ENCODE measurements at places on chromosomes 4 and X.

GRCh38 chr4:184389978-184390900 is 84.1 kb downstream of the IRF2 start:
- no peak for DNase-seq

- DNase-seq: no peak
These were observed 66.9 kb upstream of the WDR17 start for GRCh38 chr4:175998782-175999181.

DNA sequence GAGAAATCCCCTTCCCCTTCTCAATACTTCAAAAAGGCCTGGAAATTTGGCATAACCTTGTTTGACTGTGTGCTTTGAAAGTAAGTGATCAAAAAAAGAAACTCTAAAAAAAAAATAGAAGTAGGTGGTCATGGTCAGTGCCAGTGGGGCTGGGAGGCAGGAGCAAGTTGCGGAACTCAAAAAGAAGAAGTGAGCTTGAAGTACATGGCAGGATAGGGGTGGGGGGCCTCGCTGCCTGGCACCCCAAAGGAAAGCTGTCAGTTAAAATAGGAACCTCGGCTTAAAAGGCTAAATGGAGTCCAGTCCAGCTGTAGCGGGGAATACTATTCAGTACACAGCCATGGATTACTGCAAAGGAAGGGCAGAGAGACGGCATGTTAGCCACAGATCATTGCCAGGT is 12.2 kb upstream of the NKRF start:
- DNase-seq: no peak

- DNase-seq: no peak
These were observed 215.5 kb upstream of the VEGFC start for GRCh38 chr4:177008071-177008835.

DNA sequence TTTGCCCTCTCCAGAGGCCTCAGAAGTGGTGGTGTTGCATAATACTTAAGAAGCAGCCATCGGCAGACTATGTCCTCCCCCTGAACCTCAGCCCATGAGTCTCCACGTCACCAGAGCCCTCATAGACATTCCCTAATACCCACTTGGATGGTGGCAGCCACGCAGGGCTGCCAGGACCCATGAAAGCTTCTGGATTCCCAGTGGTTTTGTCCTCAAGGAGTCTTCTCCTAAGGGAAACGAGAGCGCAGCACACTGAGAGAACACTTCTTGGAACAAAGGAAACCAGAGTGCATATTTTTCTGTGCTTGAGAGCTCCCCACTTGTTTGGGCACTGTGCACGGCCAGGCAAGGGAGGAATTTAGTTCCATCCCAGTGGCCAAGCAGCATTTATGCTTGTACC is 204.1 kb upstream of the DMD start:
- DNase-seq: no peak

DNA sequence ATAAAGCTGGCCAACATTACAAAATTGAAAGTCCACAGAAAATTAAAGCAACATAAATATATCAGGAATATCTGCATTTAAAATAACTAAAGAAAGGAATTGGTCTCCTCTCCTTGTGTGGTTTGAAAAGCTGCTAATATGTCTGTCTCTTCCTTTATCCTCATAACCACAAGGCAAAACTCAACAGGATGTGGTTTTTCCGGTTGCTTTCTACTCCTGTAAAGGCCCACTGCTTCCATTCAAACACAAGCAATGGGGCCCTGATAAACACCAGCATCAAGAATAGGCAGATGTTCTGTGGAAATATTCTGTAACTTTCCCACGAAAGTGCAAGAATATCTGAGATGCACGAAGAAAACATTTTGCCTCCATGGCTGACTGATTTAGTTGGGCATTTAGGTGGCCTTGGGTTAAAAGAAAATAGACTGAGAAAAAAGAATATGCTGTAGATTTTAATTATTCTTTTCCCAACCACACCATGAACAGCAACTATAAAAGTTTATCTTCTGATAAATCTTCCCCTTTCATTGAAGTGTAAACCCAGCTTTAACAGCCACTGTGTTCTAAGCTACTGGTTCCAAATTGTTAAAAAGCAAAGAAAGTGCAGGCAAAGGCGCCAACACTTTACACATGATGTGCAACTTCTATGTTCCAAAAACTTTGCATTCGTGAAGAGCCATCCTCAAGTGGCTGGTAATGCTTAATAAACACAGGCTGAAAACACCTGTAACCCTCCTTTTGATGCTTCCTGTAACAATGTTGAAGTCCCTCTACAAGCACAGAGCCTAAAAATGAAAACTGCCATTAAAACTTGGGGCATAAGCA is 50.5 kb upstream of the NDST3 start:
- no peak for DNase-seq

DNA sequence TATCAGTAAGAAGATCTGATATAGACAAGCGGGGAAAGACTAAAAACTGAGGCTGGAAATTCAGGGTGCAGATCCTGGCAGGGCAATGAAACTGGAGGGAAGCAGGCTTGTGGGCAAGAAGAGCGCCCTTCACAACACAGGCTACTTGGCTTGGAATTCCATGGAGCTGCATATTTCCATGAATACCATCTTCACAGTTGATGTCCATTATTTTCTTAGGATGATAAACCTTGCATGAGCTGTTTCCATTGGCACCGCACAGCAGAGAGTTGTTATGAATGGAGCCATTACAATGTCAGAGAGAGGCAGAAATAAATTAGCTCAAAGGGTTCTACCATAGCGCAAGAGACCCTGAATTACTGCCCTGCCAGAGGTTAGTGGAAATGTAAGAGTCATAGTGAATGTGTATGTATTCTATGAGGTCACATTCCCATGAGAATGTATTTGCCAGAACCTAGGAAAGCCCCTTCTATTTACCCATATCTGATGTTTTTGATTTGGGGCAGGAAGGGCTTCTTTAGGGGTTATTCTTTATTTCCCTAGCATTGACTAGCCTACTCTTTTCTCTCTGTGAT is 215.6 kb downstream of the PALLD start:
- DNase-seq: no peak

DNA sequence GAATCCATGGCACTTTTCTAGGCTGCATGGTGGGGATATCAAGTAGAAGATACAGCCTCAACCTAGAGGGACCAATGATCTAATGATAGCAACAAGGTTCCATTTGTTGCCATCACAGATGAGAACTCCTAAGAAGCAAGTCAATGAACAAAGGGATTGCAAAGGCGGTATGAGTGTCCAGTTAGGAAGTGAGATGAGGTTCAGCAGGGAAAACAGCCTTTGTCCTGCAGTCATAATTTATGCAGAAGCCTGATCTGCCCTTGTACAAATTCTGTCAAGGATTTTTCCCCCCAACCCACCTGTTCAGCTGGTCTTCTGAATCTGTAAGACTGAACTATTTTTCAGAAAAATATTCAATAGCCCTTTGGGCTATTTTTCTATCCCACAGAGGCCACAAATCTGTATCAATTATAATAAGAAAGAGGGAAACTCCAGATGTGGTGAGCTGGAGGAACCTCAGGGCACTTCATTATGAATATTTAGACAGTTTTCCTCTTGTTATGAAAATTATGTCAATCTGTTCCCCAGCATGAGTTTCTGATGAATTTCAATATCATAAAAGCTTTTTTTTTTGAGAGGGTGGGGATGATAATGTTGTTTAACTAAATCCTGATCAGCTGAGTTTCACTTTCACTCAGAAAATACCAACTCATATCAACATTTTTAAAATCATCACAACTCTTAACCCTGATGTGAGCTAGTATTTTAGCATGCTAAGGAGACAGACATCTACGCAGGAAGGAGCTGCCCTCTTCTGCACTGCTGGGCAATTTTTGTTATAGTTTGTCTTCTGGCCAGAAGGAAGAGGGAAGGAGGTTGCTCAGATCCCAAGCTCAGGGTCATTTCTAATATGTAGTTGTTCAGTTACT is 127.2 kb upstream of the MAP3K15 start:
- no peak for DNase-seq

DNA sequence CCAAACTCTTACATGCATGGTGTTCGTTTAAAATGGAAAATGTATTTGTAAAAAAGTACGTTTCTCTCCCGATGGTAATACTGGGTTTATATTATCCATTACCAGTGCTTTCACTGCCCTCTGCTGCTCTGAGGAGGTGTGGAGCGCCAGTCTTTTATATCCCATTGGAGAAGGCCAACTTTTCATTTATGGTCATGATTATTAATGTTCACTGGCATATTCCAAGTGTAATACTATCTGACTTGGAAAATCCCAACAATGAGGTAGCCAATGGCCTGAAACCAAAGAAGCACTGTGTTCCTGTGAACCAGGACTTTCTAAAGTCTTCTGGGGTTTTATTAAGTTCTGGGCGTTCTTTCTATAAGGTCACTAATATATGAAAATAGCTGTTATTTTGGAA is 80.7 kb downstream of the SYNPO2 start:
- DNase-seq: peak; percentile 34

- DNase-seq: no peak
These were observed 38.2 kb downstream of the CENPI start for GRCh38 chrX:101136235-101136634.

DNA sequence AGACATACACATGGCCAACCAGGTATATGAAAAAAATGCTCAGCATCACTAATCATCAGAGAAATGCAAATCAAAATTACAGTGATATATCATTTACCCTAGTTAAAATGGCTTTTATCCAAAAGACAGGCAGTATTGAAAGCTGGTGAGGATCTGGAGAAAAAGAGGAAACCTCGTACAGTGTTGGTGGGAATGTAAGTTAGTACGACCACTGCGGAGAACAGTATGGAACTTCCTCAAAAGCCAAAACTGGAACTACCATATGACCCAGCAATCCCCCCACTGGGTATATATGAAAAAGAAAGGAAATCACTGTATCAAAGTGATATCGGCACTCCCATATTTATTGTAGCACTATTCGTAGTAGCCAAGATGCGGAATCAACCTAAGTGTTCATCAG is 23.4 kb downstream of the ABHD18 start:
- no peak for DNase-seq

GRCh38 chrX:16836371-16836770 is 33.8 kb downstream of the RBBP7 start:
- DNase-seq: no peak

GRCh38 chr4:184892999-184893398 is 67.2 kb upstream of the ACSL1 start:
- DNase-seq: no peak

- DNase-seq: no peak
These were observed 230.3 kb downstream of the UNC5C start for GRCh38 chr4:95318483-95318882.
